ENCODE measurements at places on chromosomes 12 and 14. TPM values are rescaled to one million over a fixed set of nuclear protein-coding genes. Genes with fewer than 3 reads are reported as not detected.

DNA sequence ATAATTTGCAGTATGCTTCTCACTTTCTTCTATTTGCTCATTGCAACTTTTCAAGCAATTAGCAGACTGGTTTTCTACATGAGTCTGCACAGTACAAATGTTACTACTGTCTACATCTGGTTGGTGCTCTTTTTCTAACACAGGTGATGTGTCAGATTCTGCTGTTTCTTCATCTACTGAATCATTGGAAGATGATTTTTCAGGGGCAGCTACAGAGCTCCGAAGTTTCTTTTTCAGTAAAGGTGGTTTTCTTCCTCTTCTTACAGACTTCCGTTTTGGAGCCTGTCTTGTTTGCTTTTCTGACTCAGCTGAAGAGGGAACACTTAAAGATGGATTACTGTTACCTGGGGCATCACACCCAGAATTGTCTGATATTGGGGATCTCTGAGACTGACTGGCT lies 62.1 kb downstream of the SCAF11 start:
- DNase-seq: no peak
- H3K36me3 ChIP-seq: peaks cover 34% of the 10 kb centered on the region
- H3K4me1 ChIP-seq: peaks cover 4% of the 10 kb centered on the region
- H3K4me3 ChIP-seq: no peak overlapping the region
- H3K27me3 ChIP-seq: no peaks in the 10 kb centered on the region
- peak overlapping the region; percentile 53 for H3K27ac ChIP-seq

DNA sequence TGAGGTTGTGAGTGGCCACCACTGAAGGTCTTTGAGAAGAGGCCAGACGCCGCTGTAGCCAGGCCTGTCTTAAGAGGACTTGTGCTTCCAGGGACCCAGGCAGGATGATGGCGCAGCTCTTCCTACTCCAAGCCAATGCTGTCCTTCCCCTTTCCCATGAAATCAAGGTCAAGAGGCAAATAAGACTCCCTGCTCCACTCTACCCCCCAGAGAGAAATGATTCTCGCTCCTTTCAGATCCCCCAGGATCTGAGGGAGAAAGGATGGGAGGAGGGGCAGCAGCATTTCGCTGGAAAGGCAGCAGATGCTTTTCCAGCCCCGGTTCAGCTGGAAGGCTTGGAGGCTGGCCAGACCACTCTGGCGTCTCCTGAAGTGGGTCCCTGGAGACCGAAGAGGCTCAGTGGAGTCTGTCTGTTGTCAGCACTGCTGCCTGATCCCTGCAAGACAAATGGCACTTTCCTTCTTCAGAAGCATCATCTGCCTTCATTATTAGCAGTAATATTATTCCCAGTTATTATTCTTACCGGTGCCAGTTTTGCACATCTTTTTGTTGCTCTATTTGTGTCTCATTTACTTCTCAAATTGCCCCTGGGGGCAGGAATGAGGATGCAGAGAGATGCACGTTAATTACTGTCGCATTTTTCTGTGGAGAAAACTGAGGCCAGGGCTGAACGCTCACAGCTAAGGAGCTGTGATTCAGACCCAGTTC lies 51.4 kb downstream of the C14orf132 start:
- H3K4me3 ChIP-seq: no peak overlapping the region
- DNase-seq: no peak
- H3K4me1 ChIP-seq: no peaks in the 10 kb centered on the region
- no peaks in the 10 kb centered on the region for H3K36me3 ChIP-seq
- no peaks in the 10 kb centered on the region for H3K27me3 ChIP-seq

GRCh38 chr12:51971679-51972421 lies 20.4 kb downstream of the ACVR1B start:
- peaks cover 6% of the 10 kb centered on the region for H3K27me3 ChIP-seq
- peak overlapping the region; percentile 51 for H3K27ac ChIP-seq
- peaks cover 13% of the 10 kb centered on the region for H3K36me3 ChIP-seq
- peaks cover 69% of the 10 kb centered on the region for H3K4me1 ChIP-seq
- no peak overlapping the region for H3K4me3 ChIP-seq

DNA sequence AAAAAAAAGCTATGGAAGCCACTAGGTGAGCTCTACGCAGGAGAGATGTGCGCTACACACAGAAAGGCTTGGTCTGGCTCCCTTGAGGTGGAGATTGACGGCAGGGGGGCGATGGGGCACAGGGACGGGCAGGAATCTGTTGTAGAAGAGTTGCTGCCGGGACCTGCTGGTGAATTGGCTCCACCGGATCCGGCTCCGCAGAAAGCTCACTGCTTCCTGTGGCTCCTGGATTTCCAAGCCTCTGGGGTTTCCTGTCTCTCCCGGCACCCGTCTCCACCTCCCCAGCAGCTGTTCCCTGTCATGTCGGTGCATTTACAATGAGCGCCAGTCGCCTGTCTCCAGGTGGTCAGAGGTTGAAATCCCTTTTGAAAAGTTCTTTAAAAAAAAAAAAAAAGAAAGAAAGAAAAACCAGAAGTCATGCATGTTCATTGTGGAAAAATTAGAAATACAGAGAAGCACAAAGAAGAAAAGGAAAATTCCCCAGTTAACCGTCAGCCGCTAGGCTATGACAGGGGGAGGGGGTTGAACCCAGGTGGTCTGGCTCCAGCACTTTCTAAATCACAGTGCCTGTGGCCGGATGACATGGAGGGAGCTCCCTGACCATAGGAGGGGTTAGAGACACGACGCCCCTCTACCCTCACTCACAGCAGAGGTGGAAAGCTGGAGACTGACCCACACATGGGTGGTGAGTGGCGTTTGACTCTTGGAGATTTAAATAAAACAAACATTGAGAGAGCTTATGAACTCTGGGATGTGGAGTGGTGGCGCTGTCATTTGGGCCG lies 20.8 kb downstream of the FAM222A start:
- no peaks in the 10 kb centered on the region for H3K4me1 ChIP-seq
- no peak overlapping the region for H3K27ac ChIP-seq
- H3K4me3 ChIP-seq: no peak overlapping the region
- DNase-seq: no peak

DNA sequence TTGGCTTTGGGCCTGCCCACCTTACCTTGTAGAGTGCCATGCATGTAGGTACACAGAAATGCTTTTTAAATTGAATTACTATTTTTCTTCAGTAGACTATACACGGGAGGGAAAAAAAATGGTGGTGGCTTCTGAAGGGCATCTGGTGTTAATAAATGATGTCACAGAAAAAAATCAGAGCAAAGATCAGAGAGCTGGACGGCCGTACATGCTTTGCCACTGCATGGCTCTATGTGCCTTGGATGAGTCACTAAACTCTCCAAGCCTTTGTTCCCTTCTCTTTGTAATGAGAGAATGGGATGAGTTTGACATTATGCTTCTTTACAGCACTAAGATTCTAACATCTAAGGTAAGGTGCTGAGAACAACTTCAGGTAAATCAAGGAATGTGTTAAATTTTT lies 376.4 kb upstream of the DDHD1 start:
- H3K27ac ChIP-seq: no peak overlapping the region
- no peaks in the 10 kb centered on the region for H3K36me3 ChIP-seq
- DNase-seq: no peak
- no peak overlapping the region for H3K4me3 ChIP-seq
- H3K27me3 ChIP-seq: no peaks in the 10 kb centered on the region

DNA sequence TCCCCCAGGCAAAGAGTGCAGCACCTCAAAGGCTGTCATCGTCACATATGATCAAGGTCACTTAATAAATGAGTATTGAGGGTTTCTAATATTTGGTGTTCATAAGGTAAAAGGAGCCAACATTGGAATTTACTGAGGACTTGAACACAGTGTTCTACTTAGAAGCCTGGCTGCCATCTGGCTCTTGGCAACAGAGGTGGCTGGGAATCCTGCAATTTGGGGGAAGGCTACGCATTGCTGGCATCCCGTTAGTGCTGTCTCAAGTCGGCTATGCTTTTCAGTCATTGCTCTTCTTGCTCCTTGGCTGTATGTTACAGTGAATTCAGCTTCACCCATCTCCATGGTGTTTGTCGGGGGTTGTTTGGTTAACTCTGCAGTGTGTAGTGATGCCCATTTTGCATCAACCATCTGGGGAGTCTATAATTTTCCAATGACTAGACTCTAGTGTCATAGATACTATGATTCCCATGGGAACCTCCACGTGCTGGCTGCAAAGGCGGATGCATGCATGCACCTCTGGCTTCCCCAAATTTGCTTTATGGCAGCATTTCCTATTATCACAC lies 12.9 kb upstream of the SLC24A4 start:
- H3K27me3 ChIP-seq: peaks cover 5% of the 10 kb centered on the region
- H3K4me3 ChIP-seq: no peak overlapping the region
- H3K4me1 ChIP-seq: no peaks in the 10 kb centered on the region
- H3K36me3 ChIP-seq: no peaks in the 10 kb centered on the region
- DNase-seq: no peak
- H3K27ac ChIP-seq: no peak overlapping the region

DNA sequence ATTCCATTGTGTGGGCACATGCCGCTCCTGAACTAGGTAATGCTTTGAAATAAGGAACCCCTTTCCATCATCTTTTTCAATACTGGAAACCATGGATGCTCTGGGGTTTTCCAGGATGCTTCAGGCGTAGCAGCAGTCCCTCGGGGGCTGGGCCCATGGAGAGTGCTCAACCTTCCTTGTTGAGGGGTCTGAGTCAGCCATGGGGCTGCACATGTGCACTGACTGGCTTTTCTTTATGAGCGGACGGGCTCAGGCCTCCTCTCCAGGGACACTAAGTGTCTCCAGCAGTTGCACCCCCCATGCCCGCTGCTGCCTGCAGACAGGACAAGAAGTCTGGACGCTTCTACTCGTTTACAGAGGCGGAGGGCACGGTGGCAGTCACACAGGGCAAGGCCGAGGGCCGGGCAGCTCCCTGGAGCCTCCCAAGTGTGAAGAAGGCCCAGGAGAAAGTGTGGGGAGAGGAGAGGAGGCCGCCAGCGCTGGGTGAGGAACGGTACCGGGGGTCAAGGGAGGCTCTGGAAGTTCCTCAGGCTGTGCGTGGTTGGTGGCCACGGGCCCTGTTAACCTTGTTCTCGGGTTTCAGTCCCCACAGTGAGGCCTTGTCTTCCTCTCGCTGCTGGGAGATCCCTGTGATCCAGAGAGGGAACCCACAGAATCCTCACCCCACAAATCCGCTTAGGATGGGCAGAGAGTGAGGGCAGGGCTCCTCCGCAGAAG lies 51.2 kb downstream of the TEAD4 start:
- H3K27me3 ChIP-seq: no peaks in the 10 kb centered on the region
- no peaks in the 10 kb centered on the region for H3K4me1 ChIP-seq
- DNase-seq: no peak
- H3K27ac ChIP-seq: no peak overlapping the region

DNA sequence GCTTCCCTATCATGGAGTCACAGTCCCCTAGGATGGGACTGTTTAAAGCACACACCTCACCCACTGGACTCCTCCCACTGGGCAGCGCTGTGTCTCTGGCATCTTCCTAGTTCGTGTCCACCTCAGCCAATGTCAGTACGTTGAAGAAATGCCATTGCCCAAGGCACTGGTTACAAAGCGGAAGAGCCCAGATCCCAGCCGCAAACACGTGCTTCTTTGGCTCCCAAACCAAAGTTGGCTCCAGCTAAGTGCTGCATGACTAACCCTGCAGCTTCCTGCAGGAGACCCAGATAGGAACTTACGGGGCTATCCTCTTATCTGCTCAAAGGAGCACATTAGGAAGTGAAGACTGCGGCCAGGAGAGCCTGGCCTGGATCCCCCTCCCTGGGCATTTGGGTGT lies 9.3 kb downstream of the SYNE3 start:
- no peak overlapping the region for H3K4me3 ChIP-seq
- H3K27me3 ChIP-seq: no peaks in the 10 kb centered on the region
- peaks cover 82% of the 10 kb centered on the region for H3K4me1 ChIP-seq
- H3K36me3 ChIP-seq: peaks cover 14% of the 10 kb centered on the region
- no peak overlapping the region for H3K27ac ChIP-seq

- H3K27me3 ChIP-seq: no peaks in the 10 kb centered on the region
- no peak for DNase-seq
- H3K36me3 ChIP-seq: no peaks in the 10 kb centered on the region
- H3K27ac ChIP-seq: no peak overlapping the region
- no peak overlapping the region for H3K4me3 ChIP-seq
Measured at GRCh38 chr12:67928621-67929383, 60.4 kb upstream of the IFNG-AS1 start.

- no peaks in the 10 kb centered on the region for H3K36me3 ChIP-seq
- H3K27ac ChIP-seq: no peak overlapping the region
- no peak for DNase-seq
- no peaks in the 10 kb centered on the region for H3K27me3 ChIP-seq
- no peak overlapping the region for H3K4me3 ChIP-seq
Measured at GRCh38 chr14:32434880-32435279, 105.8 kb downstream of the AKAP6 start.

GRCh38 chr14:20219033-20219432 lies 4.5 kb upstream of the OR11H6 start:
- peaks cover 1% of the 10 kb centered on the region for H3K27me3 ChIP-seq
- DNase-seq: no peak
- no peaks in the 10 kb centered on the region for H3K4me1 ChIP-seq
- no peak overlapping the region for H3K27ac ChIP-seq
- H3K4me3 ChIP-seq: no peak overlapping the region

NUMB gene
- total RNA-seq: 46.9 TPM

HNF1A gene
- not detected for total RNA-seq

NOVA1 gene
- total RNA-seq: not detected

KRT79 gene
- total RNA-seq: not detected

FLRT2 gene
- total RNA-seq: not detected

SAMD15 gene
- 0.38 TPM for total RNA-seq

Measured in activated CD4-positive, alpha-beta memory T cell treated with anti-CD3 and anti-CD28 coated beads for 36 hours (primary cell).